ENCODE measurements at places on chromosomes 4 and X.

DNA sequence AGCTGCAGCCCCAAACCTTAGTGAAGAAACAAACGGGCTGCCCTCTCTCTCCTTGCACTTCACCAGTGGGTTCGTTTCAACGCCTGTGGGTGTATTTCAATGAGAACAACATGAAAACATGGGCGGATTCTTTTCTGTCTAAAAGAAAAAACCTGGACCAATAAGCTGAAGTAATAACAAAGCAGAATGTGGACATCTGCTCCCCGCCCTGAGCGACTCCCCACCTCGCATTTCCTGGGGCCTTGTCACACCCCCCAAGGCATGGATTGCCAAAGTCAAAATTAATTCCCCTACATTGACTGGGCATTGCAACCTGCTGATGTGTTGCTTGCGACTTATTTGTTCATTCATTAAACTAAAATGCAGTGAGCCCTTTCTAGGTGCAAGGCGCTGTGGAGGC lies 142.9 kb downstream of the BCOR start:
- no peak for DNase-seq

DNA sequence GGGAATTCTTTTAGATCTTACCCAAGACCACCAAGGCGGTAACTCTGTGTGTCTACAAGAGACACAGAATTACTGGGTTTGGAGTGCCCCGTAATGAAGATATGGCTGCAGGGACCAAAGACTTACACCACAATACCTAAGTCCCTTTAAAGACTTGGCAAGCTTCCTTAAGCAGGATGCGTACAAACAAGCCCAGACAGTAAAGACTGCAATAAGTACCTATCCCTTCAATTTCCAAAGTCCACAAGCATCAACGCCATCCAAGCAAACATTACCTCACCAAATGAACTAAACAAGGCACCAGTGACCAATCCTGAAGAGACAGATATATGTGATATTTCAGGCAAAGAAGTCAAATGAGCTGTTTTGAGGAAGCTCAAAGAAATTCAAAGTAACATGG lies 42.3 kb upstream of the RNF128 start:
- no peak for DNase-seq

DNA sequence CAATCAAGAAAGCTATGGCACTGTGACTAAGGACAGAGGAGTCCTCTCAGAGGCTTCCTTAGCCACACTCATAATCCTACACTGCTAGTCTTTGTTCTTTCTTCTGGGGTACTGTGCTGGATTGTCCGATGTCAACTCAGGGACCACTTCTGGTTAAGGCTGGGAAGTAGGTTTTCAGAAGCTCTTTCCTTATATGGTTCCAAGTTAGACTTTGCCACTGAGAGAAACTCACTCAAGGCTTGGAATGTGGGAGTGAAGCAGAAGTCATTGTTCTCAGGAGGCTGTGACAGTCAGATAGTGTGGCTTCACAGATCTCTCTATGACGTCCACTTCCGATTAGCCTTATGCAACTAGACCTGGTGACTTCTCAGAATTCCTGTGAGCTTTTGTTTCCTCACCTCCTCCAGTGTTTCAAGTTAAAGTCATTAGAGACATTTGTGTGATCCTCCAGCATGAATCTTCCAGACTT lies 317.3 kb upstream of the F9 start:
- DNase-seq, result peak; percentile 29

DNA sequence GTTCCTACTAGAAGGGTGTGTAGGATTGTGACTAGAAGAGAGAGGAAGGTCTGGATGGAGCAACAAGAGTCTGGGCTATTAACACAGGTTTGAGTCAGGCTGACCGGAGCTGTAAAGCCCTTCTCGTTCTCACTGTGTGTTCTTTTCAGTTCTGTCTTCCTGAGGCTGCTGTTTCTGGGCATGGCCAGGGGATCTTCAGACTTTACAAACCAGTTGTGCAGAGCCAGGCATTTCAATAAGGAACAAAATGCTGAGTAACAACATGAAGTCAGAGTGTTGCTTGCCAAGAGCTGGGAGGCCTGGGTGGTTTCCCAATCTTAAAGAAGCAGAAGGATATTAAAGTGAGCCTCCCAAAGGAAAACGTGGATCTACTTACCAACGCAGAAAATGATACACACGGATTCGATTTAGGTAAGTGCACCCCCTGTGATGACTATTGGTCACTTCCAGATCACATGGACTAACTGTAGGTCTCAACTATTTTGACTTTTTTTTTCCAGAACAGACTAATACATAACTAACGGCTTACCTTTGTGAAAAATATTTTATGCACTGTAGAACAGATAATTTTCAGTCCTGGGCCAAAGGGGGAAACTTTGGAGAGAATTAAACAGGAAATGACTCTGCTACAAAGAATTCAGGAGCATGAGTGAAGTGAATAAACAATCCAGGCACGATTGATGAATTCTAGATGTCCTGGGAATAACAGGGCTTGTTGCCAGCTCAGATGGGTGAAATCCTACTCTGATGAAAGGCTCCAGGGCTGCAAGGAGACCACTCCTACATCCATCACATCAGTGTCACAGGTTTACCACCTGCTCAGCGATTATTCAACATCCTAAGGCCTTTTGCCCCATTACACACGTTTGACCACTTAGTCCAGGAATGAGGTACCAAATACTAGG lies 94.5 kb downstream of the ANXA3 start:
- DNase-seq, result peak; percentile 87

DNA sequence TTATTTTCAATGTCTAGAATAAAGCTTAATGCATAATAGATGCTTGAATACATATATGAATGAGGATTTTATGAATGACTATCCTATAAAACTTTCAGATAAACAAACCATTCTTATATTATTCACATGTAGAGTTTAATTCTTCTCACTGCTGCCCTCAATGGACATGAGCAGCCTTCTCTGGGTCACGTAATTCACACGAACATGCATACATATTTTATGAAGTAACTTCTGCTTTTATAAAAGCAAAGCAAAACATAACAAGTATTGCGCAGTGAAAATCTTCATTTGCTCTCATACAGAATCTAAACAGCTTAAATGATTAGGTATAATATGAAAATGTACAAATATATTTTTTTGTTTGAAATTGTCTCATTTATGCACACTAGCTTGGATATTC lies 116.7 kb downstream of the TMA16 start:
- peak; percentile 80 for DNase-seq

GRCh38 chr4:163467082-163467770 lies 6.3 kb downstream of the TKTL2 start:
- no peak for DNase-seq

- DNase-seq, result peak; percentile 61
Observed at GRCh38 chr4:158769175-158769921, 522 bp downstream of the FNIP2 start.

Data from inflammatory macrophage (primary cell).